Non-pigmented ciliary epithelial cell (primary cell): ENCODE measurements at places on chromosomes 3 and 15.

- DNase-seq, result no peak
Measured at GRCh38 chr3:155938409-155938808, 68.0 kb downstream of the GMPS start.

DNA sequence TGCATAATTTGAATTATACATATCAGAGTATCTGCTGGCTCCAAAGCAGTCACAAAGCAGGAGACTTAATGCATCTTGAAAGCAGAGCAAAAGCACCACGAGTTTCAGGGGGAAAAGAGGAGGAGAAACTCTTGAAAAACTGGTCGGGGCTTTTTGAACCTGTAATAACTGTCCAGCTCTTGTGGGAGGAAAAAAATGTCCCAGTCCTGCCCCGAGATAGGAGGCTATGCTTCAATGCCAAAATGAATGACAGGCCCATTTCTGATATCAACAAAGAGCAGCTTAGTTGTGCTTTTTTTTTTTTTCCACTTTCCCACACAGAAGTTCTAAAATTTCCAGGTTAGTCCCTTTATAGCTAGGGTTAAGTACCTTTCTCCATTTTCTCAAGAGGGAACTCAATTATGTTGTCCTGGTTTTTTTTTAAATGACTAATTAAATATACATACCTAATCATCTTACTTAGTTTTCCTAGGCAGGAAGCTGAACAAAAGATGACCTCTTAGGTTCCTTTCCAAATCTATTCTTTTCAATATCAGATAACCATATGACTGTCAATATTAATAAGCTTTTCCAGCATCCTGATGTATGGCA lies 120.2 kb downstream of the TFDP2 start:
- DNase-seq, result no peak

- DNase-seq, result no peak
Measured at GRCh38 chr15:70262171-70262570, 164.5 kb upstream of the TLE3 start.

- DNase-seq, result peak; percentile 65
Measured at GRCh38 chr15:58731756-58732535, 17.6 kb downstream of the ADAM10 start.

DNA sequence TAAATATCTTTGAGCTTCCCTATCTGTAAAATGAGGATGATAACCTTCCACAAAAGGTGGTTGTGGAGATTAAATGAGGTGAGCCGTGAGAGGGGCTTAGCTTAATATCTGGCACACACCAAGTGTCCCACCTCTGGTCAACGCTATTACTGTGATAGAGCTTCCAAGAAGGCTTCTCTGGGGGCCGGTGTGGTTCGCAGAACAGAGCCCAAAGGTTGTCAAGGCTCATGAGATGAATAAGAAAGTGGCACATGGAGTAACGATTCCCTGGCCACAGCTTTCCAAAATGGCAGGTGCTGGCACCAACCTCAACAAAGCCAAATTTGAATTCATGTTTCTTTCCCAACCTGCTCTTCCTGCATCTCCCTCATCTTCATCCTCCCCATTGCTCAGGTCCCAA lies 10.4 kb downstream of the KY start:
- no peak for DNase-seq

DNA sequence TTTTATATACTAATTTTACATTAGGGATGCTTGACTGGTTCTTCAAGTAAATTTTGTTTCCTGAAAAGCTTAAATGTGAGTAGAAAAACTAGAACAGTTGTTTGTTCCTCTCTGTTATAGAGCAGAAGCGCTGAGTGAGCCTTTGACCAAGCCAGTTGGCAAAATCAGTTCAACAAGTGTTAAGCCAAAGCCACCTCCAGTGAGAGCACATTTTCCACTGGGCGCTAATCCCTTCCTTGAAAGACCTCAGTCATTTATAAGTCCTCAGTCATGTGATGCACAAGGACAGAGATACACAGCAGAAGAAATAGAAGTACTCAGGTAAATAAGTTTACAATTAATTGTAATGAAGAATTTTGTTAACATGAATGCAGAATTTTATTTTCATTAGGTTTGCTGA lies 14.6 kb downstream of the CAPN7 start:
- DNase-seq, result no peak

DNA sequence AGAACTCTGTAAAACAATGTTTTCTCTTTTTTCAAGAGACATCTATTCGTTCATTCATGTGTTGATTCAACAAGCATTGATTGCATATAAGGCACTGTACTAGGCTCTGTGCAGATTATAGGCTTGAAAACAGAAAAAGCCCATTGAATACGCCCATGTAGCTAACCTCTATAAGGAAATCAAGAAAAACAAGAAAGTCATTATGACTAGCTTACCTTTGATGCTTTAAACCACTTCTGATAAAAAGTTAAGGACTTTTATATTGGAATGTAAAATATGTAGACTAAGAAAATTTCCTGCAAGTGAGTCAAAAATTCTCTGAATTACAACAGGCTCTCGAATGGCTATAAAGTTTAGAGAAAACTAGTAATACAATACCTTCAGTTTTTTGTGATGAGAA lies 92.5 kb downstream of the BDH1 start:
- no peak for DNase-seq

- no peak for DNase-seq
Measured at GRCh38 chr3:141328286-141329166, 39.8 kb upstream of the ZBTB38 start.
